ENCODE measurements at places on chromosomes 4 and X.
A peak's percentile ranks its signal among the peaks of the same experiment; 100 is the strongest.

DNA sequence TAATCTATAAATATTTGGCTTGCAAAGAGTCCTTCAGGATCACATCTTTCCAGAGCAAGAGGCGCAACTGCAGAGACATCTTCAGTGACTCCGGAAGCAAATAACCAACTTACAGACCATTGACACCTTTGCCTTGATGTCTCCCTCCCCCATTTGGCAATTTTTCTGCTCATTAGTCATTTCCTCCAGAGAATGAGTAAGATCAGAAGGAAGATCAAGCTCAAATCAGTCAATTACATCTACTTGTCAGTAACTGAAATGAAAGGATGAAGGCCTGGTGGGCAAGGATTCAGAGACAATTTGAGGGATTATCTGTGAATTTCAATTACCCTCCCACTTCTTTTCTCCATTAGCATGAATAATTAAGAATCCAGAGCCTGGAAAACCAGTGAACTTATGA lies 665.6 kb upstream of the CPEB2 start:
- DNase-seq: no peak

DNA sequence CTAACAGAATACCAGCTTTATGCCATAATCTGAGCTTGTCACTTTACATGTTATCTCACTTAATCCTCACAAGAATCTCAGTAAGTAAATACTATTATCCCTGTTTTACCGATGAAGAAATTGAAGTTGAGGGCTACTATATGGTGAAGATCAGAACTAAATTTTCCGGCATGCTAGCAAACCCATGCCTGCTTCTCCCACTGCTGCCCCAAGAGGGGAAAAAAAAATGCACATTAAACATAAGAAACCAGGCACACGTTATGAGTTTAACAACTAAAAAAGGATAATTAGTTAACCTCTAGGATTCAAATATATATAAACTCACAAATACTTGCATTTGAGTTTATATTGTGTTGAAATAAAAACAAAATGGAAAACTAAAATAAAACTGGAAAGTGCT lies 10.8 kb downstream of the SLC10A7 start:
- DNase-seq: no peak

DNA sequence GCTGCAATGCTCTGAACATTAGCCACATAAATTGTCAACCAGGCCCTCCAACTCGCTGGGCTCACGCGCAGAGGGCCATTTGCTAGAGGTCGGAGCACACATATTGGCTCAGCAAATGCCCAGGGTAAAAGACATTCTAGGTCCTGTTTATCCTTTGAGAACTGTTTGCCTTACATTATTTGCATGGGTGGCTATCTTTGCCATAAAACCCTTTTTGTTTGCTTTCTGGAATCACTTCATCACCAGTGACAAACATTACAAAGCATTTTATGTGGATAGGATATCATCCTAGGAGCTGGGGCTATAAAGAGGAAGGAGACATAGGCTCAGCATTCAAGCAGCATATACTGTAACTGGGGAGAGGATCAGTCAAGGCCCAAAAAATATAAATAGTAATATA lies 149.2 kb upstream of the RAI2 start:
- no peak for DNase-seq

GRCh38 chr4:98670186-98670585 lies 11.8 kb upstream of the TSPAN5 start:
- no peak for DNase-seq

DNA sequence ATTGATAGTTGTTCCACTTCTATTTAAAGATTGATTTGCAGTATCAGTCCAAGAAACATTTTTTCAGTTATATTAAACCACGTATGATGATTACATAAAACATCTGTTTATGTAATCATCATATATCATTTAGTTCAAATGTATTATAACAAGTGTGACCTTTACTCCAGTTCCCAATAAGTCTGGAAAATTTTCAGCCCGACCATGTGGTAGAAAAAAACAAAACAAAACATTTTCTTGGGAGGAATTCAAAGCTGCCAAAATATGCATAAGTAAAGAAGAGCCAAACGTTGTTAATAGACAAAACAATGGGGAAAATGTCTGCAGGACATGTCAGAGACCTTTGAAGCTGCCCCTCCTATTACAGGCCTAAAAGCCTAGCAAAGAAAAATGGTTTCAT lies 709.1 kb downstream of the FAT4 start:
- no peak for DNase-seq

- DNase-seq: no peak
Observed at GRCh38 chrX:69021141-69021960, 143.9 kb downstream of the PJA1 start.

GRCh38 chr4:26866781-26867180 lies 6.1 kb downstream of the STIM2 start:
- DNase-seq: no peak

- DNase-seq: no peak
Observed at GRCh38 chrX:114619874-114620273, 36.0 kb downstream of the HTR2C start.

- no peak for DNase-seq
Observed at GRCh38 chr4:67751260-67751659, 2.9 kb downstream of the GNRHR start.

DNA sequence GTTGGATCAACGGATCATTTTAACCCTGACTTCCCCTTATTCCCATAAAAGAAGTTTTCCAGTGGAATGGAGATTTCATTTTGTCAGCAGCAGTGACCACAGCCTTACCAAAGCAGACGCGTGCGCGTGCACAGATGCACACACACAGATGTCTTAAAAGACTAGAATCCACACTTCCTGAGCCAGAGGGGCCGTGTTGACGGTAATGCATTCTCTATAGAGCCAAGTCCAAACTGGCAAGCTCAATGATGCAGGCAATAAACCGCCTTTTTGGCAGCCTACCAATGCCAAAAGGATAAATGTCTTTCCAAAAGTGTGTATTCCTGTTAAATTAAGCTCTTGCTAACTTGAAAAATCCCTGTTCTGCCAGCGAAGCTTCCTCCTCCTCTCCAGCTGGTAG lies 18.8 kb upstream of the CLDN34 start:
- DNase-seq: peak; percentile 16

DNA sequence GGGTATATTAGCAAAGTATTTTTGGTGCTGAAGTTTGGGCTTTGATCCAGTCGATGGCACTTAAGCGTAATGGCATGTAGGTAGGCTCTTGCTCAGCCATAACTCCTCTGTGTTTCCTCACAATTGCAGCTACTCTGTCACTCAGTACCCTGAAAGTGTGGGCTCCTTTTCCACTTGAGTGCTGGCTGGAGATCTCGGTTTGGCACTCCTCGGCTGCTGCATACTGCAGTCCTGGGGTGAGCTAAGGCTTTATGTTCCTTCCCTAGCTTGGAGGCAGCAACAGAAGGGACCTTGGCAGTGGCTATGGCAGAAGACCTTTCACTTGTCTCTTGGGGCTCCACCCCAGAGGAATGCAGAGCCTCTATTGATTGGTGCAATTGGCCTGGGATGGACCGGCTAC lies 106.7 kb upstream of the GRXCR1 start:
- DNase-seq: no peak

- DNase-seq: no peak
Observed at GRCh38 chr4:8821151-8821950, 50.3 kb downstream of the HMX1 start.

DNA sequence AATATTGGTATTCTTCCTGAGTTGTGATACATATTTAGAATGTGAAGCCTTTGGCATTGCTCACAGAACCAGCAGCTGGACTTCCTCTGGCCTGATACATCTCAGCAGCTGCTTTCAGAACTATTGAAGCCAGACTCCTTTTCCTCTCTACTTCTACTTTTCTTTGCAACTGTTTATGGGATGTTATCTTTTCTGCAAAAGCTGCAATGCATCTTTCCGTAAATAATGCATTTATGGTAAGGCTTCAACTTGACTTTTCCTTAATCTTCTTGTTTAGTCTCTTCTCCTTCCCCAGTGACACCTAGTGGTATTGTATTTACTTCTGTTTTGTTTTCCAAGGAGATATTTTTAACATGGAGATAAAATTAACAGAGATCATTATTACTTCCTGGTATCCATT lies 1548.7 kb downstream of the PCDH7 start:
- no peak for DNase-seq

- no peak for DNase-seq
Observed at GRCh38 chr4:152565333-152565732, 29.4 kb upstream of the FBXW7 start.

DNA sequence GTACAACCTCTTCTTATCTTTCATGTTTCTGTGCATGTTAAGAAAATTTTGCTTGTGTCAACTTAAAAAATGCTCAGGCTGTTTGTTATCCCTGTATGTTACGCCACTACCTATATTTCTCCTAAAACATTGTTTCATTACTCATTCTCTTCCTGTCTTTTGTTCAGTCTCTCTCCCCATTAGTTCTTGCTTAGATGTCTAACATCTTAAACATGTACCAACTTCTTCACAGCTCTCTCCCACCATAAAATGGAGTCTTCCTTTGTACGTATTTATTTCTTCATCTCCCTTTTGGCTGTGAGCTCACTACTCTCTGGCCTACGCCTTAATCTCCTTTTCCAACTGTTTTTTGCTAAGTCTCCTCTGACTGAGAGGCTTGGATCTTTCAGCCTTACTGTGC lies 36.4 kb downstream of the PCDH7 start:
- no peak for DNase-seq

- DNase-seq: no peak
Observed at GRCh38 chrX:136765821-136766356, 14.8 kb downstream of the ARHGEF6 start.

DNA sequence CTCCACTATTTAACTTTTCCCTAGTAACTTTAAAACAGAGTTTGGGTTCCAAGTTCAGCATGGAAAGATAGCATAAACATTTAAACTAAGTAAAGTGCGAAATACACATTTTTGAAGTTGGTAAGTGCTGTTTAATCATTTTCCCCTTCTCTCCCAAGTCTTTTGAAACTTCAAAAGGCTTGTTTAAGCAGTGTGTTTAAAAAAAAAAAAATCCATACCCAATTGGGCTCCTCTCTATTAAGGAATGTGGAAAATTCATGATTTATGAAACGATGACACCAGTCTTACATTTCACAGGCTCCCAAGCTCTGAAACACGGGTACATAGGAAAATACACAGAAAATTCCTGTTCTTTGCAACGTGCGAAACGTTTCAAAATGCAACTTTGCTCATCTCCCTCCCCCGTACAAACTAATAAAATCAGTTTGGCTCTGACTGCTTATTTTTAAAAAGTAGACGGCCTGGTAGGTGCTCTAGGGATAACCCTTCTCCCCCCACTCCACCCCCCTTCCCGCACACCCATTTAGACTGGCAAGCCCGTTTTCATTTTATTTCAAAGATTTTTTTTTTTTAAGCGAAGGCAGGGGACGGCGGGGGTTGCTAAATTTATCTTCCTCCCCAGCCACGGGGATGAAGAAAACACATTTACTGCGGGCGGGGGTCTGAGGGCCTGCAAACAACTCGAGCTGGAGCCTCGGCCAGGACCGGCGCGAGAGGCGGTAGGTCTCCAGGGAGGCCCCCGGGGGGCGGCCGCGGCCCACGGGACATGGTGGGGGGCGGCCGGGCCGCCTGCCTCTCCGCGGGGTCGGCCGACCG lies 786 bp upstream of the ZFX start:
- DNase-seq: no peak

- DNase-seq: peak; percentile 75
Observed at GRCh38 chrX:110418316-110419235, 59.9 kb downstream of the RTL9 start.

- no peak for DNase-seq
Observed at GRCh38 chr4:185794637-185795036, 17.4 kb downstream of the SORBS2 start.

DNA sequence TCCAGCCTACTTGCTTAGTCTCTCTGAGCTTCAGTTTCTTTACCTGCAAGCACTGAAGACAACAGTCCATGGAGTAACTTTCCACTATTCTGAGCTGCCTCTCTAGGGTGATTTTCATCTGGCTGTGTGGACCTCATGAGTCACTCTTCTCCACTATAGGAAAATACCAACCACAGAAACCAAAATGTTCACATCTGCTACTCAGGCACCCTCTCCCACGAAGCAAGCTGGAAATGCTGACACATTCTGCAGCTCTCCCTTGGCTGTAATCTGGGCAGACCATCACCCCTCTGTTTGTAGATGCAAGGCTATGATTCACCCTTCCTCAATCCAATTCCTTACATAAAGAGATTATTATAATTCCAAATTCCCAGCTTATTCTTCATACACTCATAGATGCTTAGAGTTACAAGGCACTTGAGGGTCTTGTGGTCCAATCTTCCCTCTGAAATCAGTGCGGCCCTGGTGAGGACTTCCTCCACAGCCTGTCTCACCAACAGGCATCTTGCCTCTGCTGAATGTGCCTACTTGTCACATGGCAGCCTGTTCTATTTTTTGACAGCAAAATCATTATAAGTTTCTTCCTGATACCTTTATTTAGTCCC lies 97.0 kb upstream of the LNX1 start:
- DNase-seq: no peak

GRCh38 chrX:31836479-31836878 lies 764.6 kb upstream of the FTHL17 start:
- DNase-seq: no peak

GRCh38 chr4:106315476-106315967 lies 487 bp downstream of the TBCK start:
- DNase-seq: peak; percentile 19

DNA sequence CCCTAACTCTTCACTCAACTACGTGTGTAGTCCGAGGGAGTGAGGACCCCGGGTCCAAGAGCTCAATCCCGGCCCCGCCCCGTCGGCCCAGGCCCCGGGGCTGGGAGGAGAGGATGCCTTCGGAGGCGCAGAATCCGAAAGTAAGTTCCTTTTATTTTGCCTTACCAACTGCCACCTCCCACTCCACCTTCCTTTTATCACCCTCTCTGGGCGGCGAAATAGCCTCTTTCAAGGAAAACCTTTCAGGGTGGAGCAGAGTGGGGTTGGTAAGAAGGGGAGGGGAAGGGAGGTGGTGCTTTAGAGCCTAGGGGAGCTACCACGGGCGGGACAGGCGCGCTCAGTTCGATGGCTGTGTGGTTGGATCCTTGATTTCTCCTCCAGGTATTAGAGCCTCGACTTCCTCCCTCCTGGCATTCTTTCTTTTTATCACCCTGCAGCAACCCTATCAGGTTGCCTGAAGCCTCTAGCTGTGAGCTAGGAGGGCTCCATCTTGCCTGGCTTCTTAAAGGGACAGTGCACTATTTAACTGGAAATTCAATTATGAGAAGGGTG lies 191.2 kb downstream of the RRAGB start:
- peak; percentile 51 for DNase-seq

GRCh38 chr4:52996261-52997131 lies 134.4 kb downstream of the RASL11B start:
- DNase-seq: no peak

- no peak for DNase-seq
Observed at GRCh38 chr4:79087071-79087470, 147.8 kb upstream of the PAQR3 start.

- DNase-seq: no peak
Observed at GRCh38 chr4:146346276-146346675, 131.9 kb downstream of the REELD1 start.

GRCh38 chrX:1273896-1274295 lies 5.3 kb downstream of the CSF2RA start:
- DNase-seq: no peak

- no peak for DNase-seq
Observed at GRCh38 chr4:27442146-27442545, 581.5 kb downstream of the STIM2 start.

- DNase-seq: no peak
Observed at GRCh38 chr4:169208516-169208915, 62.2 kb downstream of the SH3RF1 start.

- peak; percentile 63 for DNase-seq
Observed at GRCh38 chr4:10283761-10284160, 167.2 kb upstream of the WDR1 start.
